ENCODE measurements at places on chromosomes 7 and 10.

- no peak for DNase-seq
Measured at GRCh38 chr7:69640925-69641594, 42.8 kb downstream of the AUTS2 start.

DNA sequence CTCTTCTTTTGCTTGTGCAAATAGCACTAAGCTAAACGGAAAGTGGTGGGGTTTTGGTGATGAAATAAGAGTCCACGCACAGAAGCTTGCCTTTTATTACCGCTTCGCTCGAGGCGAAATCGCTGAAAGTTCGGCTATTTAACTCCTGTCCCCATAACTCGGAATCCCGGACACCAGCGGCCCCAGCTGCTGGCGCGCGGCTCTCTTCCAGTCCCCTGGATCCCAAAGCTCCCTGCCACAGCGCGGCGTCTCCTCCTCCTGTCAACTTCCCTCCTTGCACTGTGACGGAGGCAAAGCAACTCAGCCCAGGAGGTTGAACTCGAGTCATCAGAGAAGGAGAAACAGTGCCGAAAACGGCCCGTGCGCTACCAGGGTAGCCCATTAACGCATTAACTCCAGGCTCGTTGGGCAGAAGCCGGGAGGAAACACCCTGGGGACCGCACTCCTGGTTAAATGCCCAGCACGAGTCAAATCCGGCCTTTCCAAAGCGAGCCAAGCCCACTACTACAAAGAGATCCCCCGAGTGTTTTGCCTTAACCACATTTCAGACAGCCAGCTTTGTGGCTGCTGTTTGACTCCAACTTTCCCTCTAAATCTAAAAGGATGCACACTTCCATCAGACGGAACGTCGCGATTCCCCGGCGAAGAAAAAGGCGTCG is 1.3 kb downstream of the SEMA3D start:
- DNase-seq: peak; percentile 84

GRCh38 chr10:31803606-31804351 is 124.9 kb downstream of the ARHGAP12 start:
- no peak for DNase-seq

DNA sequence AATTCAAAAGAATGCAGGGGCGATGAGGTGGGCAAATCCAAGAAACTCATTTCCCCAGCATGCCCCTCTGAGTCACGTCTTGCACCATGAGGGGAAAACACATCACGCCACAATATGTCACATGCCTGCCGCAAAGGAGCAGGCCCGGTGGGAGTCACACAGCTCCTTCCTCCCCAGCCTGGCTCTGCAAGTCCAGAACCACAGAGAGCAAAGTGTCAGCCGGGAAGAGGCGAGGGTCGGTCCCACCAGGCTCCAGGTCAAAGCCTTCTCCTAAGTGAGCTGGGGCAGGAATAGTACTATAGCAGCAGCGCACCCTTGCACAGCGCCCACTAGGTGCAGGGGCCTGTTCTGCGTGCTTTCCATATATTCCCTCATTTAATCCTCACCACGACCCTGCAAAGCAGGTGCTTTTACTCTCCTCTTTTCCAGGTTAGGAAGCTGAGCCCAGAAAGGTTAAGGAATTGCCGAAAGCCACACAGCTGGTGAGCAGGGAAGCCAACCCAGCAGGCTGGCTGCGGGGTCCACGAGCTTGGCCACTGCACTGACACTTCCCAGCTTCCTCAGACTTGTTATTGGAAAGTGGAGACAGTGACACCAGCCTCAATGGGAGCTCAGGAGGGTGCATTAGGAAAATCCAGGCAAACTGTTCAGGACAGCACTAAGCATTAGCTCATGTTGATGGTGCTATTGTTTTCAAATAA is 94.0 kb upstream of the ZMIZ1 start:
- DNase-seq: peak; percentile 48

DNA sequence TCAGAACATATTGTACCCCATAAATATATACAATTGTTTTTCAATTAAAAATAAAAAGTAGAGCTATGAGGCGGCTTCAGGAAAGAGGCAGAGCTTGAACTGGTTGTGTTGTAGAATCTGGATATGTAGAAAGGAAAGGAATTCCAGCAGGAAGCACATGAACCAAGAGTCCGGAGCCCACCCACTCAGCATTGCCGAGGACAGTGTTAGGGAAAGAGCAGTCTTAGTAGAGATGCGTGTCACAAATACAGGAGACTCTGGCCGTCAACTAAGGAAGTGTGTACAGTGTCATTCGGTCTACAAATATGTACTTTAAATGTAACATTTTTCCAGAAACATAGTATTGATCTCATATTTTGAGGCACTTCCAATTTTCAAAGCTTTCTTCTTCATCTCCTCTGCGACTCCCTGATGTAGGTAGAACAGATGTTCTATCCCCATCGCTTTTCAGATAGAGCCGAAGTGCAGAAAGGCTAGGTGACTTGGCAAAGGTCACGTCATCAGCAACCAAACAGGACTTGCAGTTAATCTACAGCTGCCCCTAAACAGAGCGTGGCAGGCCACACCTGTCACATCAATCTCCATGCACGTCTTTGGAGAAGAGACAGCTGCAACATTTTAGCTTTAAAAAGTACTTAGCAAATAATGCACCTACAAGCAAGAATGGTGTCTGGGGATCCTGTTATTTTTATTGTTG is 25.3 kb upstream of the GJD4 start:
- DNase-seq: no peak

- no peak for DNase-seq
Measured at GRCh38 chr10:63719226-63719856, 198.1 kb downstream of the REEP3 start.

- DNase-seq: peak; percentile 9
Measured at GRCh38 chr10:89981891-89982290, 280.5 kb downstream of the KIF20B start.

DNA sequence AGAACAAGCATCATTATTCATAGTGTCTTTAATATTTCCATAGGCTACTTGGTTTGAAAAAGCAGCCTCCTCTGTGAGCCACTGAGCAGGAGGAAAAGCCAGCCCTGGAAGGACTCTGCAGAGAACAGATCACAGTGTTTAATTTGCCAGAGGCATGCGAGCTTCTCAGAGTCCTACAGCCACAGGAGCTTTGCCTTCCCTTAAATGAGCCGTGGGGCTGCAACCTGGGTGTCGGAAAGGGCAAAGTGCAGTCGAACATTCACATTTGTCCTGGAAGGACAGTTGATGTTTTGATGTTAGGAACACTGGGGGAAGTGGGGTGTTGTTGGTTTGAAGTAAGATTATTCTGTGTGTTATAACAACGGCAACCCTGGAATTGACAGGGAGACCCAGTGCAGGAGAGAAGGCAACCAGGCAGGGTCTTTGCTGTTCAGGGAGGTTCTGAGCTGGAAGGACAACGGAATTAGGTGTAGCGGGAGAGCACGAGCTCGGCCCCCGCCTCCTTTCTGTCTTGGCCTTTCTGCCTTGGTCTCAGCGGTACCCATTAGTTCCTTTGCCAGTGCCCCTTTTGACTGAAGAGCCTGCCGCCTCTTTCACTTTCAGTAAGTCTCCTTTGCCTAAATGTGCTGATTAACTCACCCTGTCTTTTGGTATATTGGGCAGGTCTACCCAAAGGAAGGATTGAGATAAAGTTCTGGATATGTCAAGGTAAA is 192.3 kb upstream of the PITRM1 start:
- DNase-seq: no peak

DNA sequence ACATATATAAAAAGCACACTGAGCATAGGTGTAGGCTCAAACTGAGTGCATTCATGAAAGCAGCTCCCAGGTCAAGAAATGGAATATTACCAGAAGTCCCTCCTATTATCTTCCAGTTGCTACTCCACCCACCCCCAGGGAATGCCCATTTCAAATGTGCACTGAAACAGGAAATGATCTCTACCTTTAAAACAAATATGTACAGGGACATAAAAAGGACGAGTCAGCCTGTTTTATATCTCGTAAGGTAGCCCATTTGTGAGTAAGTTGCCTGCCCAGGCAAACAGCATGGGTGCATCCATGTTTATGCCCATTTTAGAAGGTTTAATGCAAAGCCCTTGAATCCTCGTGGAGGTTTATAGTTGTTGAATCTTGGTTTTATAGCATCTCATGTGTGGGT is 10.4 kb downstream of the FFAR4 start:
- no peak for DNase-seq
